ENCODE measurements at places on chromosomes 2 and 18.

DNA sequence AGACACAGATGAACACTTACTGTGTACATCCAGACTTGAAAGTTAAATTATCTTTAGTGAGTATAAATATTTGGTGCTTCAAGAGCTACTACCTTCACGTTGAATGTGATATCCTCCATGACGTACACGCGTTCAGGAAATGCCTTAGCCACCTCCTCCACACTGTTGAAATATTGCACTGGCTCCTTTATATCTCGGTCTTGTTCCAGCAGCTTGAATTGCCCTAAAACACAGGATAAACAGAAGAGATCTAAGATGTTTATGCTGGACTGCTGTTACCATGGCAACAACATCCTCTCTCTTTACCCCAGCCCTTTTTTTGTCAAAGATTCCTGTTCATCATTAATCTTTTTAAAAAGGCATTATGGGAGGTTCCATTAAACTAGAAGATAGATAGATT lies 120.3 kb downstream of the MEP1B start:
- no peak for DNase-seq

DNA sequence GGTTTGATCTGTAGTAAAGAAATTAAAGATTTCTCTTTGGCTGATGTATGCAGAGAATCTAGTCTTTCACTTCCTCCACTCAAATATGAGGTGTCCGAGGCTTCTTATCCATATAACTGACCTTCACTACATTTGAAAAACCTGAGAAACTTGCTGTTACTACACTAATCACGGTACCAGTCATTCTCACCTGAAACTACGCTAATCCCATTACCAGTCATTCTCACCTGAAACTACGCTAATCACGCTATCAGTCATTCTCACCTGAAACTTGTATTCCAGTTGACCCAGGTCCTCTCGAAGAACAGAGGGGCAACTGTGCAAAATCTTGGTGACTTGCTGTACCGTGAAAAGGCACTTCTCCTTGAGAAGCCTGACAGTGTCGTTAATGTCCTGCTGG lies 5.1 kb downstream of the MTERF4 start:
- DNase-seq: no peak

DNA sequence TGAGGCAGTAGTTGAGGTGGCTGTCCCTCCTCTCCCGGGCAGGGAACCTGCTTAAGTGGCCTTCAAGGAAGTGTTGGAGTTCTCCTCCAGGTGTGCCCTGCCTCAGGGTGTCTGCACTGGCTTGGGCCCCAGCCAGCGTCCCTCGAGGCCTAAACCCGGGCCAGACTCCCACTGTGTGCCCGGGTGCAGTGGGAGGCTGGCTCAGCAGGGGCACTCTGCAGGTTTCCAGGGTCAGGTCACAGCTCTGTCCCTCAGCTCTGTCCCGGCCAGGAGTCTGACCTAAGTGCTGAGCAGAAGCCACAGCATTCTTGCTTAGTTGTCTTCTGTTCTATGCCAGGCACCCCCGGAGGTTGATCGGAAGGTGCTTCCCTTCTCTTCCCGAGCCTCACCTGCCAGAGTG lies 69.0 kb upstream of the OTOS start:
- DNase-seq: no peak

DNA sequence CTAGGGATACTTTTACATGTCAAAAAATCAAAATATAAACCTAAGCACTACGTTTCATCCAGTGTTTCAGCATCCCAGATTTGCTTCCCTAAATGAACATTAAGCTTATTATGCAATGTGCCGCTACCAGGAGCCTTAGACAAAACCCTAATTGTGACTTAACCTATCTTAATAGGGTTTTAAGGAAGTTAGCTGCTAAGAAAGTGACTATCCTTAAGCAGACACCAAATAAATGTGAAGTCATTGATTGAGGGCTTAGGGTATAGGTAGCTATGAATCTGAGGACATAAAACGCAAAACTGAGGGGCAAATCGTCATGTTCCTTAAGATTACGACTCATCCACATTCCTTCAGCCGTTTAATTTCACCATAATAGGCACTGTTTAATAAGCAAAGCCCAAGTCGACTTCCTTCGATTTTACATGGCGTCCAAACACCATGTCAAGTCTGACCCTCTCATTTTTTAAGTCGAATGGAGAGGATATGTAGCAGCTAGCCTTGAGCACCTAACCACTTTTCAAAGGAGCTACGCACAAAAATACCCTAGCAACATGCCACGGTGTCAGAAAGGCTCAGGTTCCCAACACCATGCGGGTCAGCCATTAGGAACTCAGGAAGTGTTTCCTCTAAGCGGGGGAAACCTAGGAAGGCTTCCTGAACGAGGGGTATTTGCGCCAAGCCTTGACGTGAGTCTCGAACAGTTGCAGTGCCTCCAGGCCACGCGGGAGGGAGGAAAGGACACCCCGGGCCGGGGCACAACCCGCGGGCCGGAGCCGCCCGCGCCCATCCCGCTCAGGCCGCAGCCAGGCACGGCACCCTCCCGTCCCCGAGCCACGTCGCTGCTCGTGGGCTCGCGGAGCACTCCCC lies 1.0 kb downstream of the HDLBP start:
- no peak for DNase-seq

DNA sequence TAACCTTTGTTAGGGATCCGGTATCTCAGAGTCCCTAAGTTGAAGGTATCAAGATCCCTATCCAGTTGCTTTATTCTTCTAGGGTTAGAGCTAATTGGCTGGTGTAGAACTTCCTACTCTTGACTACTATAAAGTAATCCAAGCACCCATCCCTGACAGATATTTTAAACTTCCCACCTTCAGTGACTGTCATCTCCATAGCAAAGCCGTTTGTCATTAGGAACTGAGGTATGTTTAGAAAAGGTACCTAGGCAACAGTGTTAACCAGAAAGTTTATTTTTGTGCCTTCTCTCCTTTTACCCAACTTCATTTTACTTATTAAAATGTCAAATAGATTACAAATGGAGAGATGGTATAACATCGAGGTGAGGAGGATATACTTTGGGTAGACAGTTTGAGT lies 4.5 kb downstream of the FAM117B start:
- DNase-seq: no peak

GRCh38 chr18:25019931-25020330 lies 332.0 kb downstream of the ZNF521 start:
- no peak for DNase-seq

DNA sequence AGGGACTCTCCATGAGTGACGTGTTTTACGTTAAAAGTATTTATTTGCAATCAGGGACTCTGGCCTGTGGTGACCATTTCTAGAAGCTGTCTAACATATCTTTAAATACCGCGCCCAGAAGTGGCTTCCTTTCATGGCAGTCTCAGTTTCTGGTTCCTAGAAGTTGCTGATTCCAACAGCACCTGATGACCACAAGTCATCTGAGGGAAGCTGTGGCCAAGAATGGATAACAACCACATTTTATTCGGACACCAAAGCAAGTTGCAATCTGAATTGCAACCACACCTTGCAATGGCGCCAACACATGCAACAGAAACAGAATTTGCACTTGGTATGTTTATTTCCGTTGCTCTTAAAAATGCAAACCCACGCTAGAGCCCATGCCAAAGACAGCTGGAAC lies 33.1 kb downstream of the MEX3C start:
- DNase-seq: no peak

DNA sequence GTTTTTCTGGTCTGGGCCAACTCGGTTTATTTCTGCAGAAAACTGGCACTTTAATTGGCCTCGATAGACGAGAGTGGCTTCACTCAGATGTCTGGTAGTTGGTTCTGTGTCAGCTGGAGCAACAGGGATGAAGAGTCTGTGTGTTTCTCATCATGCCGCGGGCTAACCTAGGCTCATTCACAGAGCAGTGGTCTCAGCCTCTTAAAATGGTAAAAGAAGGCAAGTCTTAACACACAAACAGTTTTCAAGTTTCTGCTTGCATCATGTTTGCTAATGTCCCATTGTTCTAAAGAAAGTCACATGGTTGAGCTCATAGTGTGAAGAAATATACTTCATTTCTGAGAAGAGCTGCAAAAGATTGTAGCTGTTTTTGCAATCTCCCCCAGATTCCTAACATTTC lies 37.5 kb upstream of the ANXA4 start:
- no peak for DNase-seq

DNA sequence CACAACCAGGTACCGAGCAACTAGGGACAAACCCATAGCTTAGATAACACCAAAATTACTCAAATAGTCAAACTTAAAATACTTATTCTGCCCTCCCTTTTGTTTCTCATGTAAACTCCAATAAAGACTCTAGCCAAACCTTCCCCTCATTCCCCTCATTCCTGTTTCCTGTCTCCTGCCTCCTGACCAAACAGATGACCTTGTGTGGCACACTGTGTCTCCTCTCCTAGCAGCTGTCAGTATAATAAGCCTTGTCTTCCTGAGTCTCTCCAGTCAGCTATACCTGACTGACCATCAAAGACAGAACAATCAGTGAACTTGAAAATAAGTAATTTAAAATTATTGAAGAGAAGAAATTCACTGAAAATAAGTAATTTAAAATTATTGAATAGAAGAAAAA lies 14.3 kb downstream of the SULT1C4 start:
- DNase-seq: no peak

- DNase-seq: no peak
Measured at GRCh38 chr2:20596193-20596972, 54.5 kb downstream of the HS1BP3 start.

- no peak for DNase-seq
Measured at GRCh38 chr18:7619676-7620075, 52.6 kb downstream of the PTPRM start.

DNA sequence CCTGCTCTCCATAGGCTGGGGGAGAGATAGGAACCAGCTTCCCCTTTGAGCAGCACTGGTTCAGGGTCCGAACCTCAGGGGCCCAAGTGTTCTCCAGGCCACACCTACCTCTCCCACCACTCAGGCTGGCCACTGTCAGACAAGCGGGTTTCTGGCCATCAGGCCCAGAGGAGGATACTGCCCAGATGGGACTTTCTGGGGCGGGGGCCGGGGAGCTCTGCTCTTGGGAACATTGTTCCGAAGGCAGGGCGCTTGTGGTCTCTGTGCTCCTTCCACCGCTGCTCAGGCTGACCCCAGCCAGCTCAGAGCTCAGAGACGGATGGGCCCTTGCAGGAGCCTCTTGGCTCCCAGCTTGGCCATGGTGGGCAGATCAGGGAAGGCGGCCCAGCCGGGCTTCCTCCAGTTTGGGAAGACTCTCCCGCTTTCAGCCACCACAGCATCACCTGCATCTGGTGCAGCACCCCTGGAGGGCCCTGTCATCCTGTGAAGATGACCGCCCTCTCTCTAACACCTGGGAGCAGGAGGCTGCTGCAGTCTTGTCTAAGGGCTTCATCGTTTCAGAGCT lies 5.2 kb upstream of the TRAF3IP1 start:
- DNase-seq: no peak

DNA sequence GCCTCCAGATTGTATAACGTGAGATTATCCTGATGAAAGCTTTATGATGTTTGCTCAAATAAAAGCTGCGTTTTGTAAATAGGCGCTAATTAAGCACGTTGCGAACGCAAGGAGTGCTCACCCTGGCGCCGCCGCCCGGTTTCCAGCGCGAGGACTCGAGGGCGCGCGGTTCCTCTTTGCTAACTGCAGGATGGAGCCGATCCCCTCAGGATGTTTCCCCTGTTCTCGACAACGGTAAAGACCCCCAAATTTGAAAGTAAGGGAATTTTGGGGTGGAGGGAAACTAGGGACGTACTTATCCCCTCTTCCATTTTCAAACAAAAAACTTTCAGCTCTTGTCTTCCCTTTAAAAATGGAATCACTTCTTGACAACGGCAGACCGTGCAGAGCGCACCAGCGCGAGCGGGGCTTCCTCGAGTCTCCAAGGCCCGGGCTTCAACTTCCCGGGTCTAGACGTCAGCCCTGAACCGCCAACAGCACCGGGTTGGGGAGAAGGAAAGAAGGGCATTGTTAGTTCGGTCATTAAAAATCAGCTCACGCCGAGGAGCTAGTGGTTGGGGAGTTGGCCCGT lies 1.1 kb upstream of the GBX2 start:
- DNase-seq: no peak

DNA sequence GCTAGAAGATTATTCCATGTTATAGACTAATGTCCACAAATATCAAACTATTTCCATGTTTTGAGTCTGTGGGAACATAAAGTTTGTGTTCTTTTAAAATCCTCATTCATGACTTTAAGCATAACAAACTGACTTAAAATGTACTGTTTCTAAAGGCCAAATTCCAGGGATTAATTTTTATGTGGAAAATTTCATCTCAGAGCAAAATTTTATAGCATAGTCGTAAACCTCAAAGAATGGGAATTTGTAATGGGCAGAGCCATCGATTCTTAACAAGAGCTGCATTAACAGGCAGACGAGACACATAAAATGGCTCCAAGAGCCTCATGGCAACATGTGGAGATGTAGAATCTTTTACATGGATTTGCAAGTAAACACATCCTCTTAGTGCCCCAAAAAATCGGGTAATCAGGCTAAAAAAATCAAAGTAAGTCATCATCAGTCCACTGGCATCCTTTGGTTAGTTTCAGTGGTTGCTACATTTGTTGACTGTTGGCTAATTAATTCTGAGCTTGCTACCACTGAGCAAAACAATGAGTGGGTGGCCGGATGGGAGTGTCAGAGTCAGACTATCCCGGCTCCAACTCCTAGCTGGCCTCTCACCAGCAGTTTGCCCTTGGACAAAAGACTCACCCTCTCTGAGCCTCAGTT lies 119.6 kb downstream of the FAM210A start:
- no peak for DNase-seq

DNA sequence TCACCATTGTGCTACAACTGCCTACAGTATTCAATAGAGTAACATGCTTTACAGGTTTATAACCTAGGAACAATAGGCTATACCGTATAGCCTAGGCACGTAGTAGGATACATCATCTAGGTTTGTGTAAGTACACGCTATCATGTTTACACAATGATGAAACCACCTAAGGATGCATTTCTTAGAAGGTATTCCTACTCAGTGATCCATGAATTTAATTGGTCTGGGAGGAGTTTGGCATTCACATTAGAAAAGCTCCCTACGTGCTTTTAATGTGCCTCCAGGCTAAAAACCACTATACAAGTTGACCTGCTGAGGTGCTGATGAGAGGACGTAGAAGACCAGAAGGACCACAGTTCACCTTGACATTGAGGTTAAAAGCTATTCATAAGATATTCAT lies 154.5 kb upstream of the LRRTM1 start:
- DNase-seq: no peak

DNA sequence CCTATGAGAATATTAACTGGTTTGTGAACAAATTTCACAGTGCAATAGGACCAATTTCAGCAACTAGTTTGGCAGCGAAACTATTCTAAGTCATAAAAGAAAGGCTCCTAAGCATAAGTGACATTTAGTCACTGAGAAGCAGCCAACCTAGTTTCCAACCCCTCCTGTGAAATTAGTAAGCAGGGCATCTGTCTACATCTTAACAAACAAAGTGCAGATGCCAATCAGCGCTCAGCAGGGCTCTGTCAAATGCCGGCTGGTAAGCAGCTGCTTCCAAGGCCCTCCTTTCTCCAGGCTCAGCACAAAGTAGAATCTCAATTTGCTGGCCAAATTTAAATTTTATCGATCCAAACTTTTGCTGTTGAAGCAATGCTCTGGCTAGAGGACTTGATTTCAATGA lies 124.7 kb downstream of the ICOS start:
- DNase-seq: no peak

GRCh38 chr2:28927878-28928277 lies 33.4 kb downstream of the WDR43 start:
- no peak for DNase-seq
